Aorta (tissue), 5 donors: ENCODE measurements at places on chromosomes 6 and 20. TPM values are rescaled to one million over a fixed set of nuclear protein-coding genes. Genes with fewer than 3 reads are reported as not detected.

- no peak for DNase-seq
Measured at GRCh38 chr6:79246891-79247290, 12.4 kb upstream of the HMGN3 start.

GRCh38 chr6:64504503-64504902 is 868.9 kb downstream of the PHF3 start:
- DNase-seq: no peak

DNA sequence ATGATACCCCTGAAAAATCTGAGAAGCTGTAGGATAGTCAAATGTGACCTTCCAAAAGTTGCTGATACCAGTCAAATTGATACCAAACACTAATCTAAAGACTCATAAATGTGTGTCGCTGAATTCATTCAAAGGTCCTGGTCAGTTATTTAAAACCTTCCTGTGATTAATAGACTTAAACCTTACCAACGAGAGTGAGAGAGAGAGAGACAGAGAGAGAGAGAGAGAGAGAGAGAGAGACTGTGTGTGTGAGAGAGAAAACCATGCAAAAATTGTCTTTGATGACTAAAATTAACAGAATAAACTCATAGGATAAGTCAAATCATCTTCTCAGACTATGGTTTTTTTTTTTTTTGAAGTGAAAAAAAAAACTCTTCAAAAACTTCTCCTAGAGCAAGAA is 370.9 kb upstream of the HS3ST5 start:
- no peak for DNase-seq

DNA sequence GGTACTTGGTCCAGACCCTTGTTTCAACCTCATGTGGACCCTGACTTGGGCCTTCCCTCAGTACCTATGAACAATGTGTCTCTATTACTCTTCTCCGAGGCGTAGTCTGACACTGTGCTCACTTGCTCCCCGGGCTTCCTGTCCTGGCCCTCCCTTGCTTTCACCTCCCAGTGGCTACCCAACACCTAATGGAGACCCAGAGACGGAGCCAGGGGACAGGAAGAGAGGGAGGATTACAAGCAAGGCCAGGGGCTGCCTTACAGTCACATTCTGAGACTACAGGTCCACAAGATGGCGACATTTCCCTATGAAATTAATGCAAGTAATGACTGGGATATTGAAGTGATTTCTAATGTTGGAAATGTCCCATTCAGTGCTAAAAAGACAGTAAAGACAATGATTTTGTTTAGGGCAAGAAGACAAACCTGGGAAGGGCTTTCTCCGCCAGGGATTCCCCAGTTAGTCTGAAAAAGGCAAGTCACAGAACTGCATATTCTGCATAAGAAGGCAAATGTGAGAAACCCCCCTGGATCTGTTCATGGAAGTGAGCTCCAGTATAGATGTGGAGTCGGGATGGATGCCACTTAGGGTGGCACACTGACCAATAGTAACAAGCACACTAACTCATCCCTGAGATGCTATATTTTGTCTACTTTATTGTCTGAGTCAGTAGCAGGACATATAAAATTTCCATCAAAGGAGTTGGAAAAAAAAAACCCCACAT is 44.0 kb upstream of the ZBTB24 start:
- peak; percentile 53 for DNase-seq

RBM24 gene
- 6.1 TPM for total RNA-seq

BTN1A1 gene
- total RNA-seq: not detected
